ENCODE measurements at places on chromosomes 12 and 14.

DNA sequence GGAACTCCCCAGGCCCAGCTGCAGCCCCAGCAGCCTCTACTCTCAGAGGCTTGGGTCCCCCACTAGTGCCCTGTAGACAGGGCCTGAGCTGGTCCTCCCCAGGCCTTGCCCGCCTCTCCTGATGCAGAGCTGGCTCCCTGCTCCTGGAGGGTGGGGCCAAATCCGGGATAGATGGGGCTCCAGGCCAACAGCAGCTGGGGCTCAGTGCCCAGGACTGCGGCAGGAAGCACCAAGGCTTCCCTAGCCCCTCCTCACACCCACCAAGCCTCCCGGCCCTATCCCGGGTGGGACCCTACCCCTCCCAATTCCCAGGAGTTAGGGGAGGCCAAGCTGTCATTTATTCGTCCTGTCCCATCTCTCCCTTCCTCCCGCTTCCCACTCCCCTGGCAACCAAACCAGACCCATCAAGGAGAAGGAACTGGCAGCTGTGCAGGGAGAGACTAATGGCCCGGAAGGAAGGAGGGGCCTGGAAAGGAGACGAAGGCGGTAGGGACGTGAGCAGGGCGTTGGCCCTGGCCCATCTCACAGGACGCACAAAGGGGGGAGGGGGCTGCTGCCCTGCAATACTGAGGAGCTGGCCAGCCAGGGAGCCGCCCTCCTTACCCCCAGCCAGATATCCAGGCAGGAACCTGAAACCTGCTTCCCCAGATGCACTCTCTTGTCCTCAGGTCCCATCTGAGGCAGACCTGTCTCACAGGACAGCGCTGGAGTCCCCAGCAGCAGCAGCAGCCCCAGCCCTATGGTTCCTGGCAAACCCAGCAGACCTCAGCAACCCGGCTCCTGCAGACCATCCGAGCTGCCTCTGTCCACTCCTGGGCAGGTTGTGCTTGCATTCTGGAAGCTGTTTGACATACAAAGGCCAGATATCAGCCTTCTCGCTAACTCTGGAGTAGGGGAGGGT, 1.6 kb upstream of the PRPH start:
- no peak for DNase-seq

GRCh38 chr12:42568952-42569915, 20.3 kb downstream of the PRICKLE1 start:
- no peak for DNase-seq

- DNase-seq: no peak
These were observed 91.9 kb downstream of the PCNX1 start for GRCh38 chr14:70999117-70999516.

DNA sequence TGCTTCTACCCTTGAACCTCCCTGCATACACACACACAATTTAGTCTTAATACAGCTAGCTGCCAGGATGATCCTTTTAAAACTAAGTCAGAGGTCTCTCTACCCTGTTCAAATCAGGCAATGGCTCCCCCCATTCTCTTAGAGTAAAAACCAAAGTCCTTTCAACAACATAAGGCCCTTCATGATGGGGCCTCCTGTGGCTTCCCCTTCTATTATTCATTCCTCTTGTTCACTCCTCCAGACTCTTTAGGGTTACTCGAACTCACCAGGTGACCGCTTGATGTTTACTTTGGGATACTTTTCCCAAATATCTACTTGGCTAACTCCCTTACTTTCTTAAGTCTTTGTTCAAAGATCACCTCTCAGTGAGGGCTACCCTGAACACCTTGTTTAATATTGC, 30.4 kb downstream of the DENND5B start:
- DNase-seq: no peak

DNA sequence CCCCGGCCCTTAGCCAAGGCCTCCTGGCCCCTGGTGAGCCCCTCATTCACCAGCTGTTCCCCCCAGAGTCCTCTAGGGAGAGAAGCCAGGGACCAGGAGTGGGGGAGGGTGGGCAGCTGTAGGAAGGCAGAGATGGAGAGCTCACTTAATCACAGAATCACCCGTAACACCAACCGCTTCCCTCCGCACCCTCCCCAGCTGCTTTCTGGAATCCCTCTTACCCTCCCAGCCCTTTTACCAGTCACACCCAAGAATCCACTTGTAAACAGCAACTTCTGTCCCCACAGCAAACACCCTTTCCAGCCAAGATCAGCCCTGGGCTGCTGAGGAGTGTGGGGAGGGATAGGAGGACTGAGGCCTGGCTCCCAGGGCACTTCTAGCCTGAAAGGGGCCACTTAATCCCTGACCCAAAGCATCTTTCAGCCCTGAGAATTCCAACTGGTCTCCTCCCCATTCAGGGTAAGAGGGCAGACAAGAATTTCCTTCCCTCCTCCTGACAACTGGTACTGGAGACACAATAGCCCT, 18.8 kb downstream of the NCKAP5L start:
- no peak for DNase-seq

- DNase-seq: no peak
These were observed 1085.9 kb downstream of the BCL11B start for GRCh38 chr14:98186140-98186539.

GRCh38 chr12:213527-213932, 427 bp downstream of the SLC6A12 start:
- DNase-seq: no peak
